ENCODE measurements at places on chromosomes 5 and 9.

DNA sequence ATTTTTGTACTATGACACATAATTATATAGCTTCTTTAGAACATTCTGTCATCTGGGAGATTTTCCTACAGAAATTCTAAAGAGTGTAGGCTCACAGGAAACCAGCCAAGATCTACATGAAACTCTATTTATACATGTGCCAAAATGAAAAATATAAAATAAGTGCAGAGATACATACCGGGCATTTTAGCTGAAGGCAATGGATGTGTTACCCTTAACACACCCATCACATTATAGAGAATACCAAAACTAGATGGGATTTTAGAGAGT, 125.9 kb downstream of the TRIM32 start:
- no peak for DNase-seq

GRCh38 chr9:75891771-75892215, 1.3 kb downstream of the PCSK5 start:
- no peak for DNase-seq

- DNase-seq: no peak
Measured at GRCh38 chr9:21294904-21295538, 10.1 kb downstream of the IFNA5 start.

GRCh38 chr9:124213396-124213795, 44.4 kb upstream of the NEK6 start:
- no peak for DNase-seq

DNA sequence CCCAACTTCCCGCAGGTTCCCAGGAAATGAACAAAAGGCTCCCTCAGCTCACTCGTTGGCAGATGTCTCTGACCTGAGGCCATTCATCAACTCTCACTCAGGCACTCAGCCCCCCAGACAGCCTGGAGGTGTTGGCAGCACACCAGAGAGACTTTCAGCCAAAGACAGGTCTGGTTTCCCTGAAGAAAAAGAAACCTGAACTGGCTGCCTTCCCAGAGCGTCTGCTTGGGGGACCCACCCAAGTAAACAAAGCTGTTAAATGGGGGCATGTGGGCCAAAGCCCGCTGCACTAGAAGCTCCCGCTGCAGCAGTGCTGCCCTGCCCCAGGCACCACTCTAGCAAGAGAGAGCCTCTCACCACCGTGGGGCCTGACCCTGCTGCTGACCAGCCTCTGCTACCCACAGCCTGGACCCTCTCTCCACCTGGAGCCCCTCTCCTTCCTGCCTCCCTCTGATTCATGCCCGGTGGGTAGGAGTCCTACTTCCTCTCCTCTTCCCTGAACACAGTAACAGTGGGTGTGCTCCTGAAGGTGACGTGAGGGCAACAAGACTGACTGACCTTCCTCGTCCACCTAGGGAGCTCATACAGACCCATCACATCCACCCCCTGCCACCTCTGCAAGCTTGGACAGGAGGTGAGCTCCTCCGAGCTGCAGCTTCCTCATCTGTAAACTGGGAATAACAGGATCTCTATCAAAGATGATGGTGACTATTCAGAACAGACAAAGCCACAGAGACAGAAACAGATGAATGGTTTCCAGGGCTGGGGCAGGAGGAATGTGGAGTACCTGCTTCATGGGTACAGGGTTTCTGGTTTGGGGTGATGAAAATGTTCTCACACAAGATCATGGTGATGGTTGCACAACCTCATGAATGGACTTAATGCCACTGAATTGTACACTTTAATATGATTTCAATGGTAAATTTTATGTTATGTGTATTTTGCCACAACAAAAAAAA, 31.0 kb upstream of the GABRP start:
- peak; percentile 34 for DNase-seq

GRCh38 chr9:91943478-91944470, 6.3 kb downstream of the ROR2 start:
- no peak for DNase-seq

- no peak for DNase-seq
Measured at GRCh38 chr5:105274079-105274478, 1711.5 kb upstream of the NUDT12 start.

DNA sequence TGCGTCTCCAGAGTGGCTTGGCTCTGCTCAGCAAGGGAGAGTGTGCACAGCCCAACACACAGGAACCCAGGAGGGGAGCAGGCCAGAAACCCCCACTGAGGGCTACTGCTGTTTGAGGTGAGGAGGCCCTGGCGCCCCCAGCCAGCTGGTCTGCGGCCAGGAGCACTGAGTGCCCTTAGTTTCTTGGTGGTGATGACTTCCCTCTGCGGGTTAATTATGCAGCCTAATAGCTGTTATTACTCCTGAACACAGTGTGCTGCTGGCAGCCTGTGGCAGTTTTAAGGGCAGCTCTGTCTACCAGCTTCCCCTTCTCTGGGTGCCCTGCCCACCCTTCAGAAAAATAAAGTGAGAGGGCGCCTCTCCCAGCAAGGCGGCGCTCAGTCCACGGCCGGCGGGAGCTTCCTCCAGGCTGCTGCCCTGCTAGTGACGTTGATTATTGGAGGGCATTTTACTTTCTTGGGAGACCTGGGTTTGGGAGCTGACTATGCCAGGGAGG, 19.2 kb downstream of the GADD45G start:
- DNase-seq: peak; percentile 93
